HCT116 (cell line): ENCODE measurements at places on chromosomes 7 and 10. TPM values are rescaled to one million over a fixed set of nuclear protein-coding genes. Genes with fewer than 3 reads are reported as not detected.

GNAT3 gene
- total RNA-seq, result not detected

DNA sequence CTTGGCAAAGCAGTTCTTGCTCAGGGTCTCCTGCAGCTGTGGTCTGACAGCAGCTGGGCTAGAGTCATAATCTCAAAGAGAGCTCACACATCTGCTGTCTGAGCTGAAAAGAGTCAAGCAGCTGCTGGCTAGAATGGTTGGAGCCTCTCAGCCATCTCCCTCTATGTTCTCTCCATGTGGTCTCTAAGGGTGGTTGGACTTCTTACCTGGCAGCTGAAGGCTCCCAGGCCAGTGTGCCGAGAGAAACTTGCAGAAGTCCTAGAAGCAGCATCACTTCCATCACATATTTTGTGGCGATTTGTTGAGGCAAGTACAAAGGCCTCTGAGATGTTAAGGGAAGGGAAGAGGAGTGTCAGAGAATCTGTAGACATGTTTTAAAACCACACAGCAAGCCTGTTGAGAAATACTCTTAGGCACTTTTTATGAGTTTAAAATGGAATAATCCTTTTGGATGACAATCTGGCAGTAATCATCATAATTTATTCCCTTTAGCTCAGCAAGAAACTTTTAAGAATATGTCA, 93.2 kb downstream of the REEP3 start:
- no peak overlapping the region for H3K4me3 ChIP-seq
- DNase-seq, result no peak
- no peaks in the 10 kb centered on the region for H3K27me3 ChIP-seq
- H3K4me1 ChIP-seq, result no peaks in the 10 kb centered on the region
- no peak overlapping the region for H3K27ac ChIP-seq
- H3K36me3 ChIP-seq, result peaks cover 2% of the 10 kb centered on the region; the same call in 1 of the 2 replicates

ASB10 gene
- total RNA-seq, result not detected

MAT1A gene
- 1.6 TPM for total RNA-seq

ZNF212 gene
- total RNA-seq, result 13.7 TPM

- H3K4me3 ChIP-seq, result no peak overlapping the region
- H3K27ac ChIP-seq, result no peak overlapping the region
- H3K27me3 ChIP-seq, result no peaks in the 10 kb centered on the region
- H3K4me1 ChIP-seq, result no peaks in the 10 kb centered on the region
- H3K36me3 ChIP-seq, result no peaks in the 10 kb centered on the region
- DNase-seq, result no peak
These were observed 82.5 kb downstream of the RTKN2 start for GRCh38 chr10:62185919-62186692.
